Stimulated activated CD4-positive, alpha-beta T cell treated with anti-CD3 and anti-CD28 coated beads, Interleukin-15, amount 100 ng/mL, for 48 hours (primary cell): ENCODE measurements at places on chromosomes 1 and 21.
A peak's percentile ranks its signal among the peaks of the same experiment; 100 is the strongest.

- no peak for DNase-seq
These were observed 223.6 kb downstream of the LRRC7 start for GRCh38 chr1:69791311-69791710.

GRCh38 chr21:25149022-25149421 is 458.3 kb downstream of the MRPL39 start:
- no peak for DNase-seq

DNA sequence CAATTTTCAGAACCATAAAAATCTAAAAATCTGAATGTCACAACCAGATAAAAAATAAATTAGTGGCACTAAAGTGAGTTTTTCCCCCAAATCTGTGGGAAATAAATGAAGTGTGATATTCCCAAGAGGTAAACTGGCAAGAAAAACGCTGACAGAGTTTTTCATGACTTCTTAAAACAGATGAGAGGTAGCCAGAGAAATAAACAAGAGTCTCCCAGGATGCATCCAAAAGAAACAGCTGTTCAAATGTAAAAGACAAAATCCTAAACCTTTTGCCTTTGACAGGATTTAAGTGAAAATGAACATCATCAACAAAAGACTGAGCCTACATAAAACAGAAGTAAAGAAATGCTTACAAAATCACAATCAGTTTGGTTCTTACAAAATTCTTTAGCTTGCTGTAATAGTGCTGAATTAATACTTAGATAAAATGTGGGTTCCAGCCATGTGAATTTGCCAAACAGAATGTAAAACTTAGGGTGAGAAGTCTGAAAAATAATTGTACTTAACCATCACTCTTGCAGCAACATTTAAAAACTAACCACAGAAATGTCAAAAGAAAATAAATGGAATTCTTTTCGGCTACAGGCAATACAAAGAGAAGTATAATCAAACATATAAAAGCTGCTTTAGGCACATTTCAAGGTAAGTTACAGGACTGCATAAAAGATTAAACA is 133.6 kb downstream of the EIF4G3 start:
- DNase-seq: no peak

DNA sequence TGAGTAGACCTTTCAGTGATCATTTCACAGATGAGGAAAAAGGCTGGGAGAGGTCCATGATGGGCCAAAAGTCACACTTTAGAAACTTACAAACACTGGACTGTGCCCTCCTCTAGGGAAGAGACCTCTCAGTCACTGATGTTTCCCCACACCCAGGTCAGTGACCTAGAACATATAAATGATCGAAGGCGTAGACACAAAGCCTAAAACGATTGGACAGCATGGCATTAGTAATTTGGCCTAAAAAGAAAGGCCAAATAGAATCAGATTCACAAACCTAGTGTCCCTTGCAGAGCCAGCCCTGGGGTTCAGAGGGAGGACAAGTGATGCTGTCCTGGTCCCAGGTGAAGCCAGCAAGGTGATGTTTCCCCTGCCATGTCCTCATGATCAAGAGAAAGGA is 27.7 kb downstream of the TRABD2B start:
- no peak for DNase-seq

GRCh38 chr1:15810073-15810472 is 2.6 kb upstream of the UQCRHL start:
- no peak for DNase-seq

GRCh38 chr1:232883992-232884661 is 66.3 kb upstream of the NTPCR start:
- DNase-seq: no peak

DNA sequence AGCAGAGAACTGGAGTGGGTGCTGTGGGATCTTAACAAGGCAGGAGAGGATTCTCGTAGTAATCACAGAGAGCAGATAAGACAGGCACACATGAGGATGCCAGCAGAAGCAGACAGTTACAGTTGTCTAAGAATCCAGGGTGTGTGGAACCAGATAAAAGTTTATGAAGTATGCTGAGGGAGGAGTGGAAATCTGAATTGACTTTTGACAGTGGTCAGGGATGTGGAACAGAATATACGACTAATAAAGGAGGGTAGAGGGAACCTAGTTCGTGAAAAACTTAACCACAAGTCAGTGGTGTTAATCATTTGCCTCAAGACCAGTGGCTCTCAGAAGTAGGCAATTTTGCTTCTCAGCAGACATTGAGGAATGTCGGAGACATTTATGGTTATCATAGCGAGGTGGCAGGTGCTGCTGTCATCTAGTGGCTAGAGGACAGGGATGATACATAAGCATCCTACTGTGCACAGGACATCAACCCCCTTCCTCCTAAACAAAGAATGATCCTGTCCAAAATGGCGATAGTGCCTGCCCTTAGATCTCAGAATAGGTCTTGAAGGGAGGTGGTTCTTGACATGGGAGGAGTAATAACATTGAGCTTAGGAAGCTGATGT is 3.0 kb downstream of the LRRC8D start:
- DNase-seq: no peak

- DNase-seq: no peak
These were observed 81.4 kb upstream of the GALNT2 start for GRCh38 chr1:229985613-229986010.

GRCh38 chr1:239811211-239811885 is 280.3 kb upstream of the FMN2 start:
- peak; percentile 3 for DNase-seq

DNA sequence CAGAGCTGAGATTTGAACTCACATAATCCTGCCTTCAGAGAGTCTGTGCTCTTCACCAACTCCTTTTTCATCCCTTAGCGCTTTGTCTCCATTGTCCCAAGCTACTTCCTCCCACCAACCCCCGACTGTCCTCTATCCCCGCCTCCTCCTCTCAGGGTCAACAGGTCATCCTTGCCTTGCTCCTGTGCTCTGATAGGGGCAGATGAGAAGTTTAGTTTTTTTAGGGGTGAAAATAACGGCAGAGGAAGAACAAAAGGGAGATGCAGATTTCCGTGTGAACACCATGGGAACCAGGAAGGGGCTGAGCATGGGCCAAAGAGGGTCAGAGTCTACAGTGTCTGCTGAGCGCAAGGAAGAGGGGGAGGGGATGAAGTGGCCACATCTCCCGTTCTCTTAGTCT is 31.9 kb downstream of the GLUL start:
- DNase-seq: no peak

GRCh38 chr1:56585985-56586384 is 6.6 kb upstream of the PLPP3 start:
- no peak for DNase-seq

- no peak for DNase-seq
These were observed 26.2 kb downstream of the VASH2 start for GRCh38 chr1:212976586-212976985.

- no peak for DNase-seq
These were observed 5.6 kb downstream of the PTPRF start for GRCh38 chr1:43536196-43536863.

- no peak for DNase-seq
These were observed 295.4 kb downstream of the CTH start for GRCh38 chr1:70706381-70707037.

- DNase-seq: no peak
These were observed 16.6 kb upstream of the IL19 start for GRCh38 chr1:206754011-206754410.

DNA sequence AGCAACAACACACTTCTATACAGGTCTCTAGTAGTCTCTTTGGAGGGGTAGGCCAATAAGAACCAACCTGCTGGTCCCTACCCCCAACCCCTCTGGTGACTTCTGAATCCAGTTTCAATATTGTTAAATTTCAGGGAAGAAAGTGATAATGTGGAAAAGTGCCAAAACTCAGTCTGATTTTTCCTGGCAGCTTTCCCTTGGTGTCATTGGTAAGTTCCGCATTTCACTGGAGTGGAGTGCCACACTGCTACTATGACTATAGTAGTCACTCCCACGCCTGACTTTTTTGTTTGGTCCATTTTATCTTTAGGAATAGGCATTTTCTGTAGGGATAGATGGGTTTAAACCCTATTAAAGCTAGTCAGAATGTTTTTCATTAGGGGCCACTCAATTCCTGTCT is 5.7 kb upstream of the ARID1A start:
- DNase-seq: no peak
